ENCODE measurements at places on chromosomes 3 and 15.
A peak's percentile ranks its signal among the peaks of the same experiment; 100 is the strongest.

DNA sequence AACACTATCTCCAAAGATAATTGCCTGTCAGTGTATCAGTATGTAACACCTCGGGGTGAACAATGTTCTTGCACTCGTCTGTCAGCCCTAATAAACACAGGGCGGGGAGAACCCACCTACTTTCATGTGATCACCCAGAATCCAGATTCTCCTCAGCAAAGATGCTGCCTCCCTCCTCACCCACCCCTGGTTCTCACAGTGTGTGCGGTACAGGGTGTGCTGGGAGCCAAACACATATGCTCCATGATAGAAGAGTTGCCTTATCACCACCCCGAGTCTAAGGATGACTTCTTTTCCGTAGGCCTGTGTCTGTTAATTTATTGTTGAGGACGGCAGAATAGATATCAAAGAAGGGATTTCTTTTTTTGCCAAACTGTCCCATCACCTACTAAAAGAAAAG is 206.1 kb downstream of the TLE3 start:
- no peak for DNase-seq

- no peak for DNase-seq
Measured at GRCh38 chr3:120143676-120144075, 49.4 kb upstream of the GSK3B start.

DNA sequence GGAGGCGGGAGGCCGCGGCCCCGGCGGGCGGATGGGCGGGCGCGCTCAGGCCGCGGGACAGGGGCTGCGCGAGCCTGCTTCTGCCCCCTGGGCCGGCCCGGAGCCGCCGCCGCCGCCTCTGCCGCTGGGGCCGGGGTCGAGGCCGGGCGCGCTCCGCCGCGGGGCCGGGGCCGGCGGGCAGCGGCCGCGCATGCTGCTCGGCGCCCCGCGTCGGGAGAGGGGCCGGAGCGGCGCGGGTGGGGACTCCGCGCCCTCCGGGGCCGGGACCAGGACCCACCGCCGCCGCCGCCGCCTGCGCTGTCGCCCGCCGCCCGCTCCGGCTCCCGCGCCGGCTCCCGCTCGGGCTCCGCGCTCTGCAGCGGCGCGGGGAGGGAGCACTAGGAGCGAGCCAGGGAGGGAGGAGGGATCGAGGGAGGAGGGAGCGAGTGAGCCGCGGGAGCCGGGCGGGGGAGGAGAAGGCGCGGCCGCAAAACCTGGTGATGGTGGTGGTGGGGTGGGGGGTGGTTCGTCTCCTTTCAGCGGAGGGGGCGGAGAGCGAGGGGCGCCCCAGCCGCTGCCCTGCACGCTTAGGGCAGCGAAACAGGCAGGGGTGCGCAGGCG is at the start of gene LINGO1:
TSS of gene LINGO1 (minus strand) at position 379 of the 600 bp plus-strand sequence. CDS start 597 bp downstream, outside the sequence.
- DNase-seq: no peak

GRCh38 chr15:69562564-69562963 is 109.9 kb downstream of the RPLP1 start:
- DNase-seq: no peak

DNA sequence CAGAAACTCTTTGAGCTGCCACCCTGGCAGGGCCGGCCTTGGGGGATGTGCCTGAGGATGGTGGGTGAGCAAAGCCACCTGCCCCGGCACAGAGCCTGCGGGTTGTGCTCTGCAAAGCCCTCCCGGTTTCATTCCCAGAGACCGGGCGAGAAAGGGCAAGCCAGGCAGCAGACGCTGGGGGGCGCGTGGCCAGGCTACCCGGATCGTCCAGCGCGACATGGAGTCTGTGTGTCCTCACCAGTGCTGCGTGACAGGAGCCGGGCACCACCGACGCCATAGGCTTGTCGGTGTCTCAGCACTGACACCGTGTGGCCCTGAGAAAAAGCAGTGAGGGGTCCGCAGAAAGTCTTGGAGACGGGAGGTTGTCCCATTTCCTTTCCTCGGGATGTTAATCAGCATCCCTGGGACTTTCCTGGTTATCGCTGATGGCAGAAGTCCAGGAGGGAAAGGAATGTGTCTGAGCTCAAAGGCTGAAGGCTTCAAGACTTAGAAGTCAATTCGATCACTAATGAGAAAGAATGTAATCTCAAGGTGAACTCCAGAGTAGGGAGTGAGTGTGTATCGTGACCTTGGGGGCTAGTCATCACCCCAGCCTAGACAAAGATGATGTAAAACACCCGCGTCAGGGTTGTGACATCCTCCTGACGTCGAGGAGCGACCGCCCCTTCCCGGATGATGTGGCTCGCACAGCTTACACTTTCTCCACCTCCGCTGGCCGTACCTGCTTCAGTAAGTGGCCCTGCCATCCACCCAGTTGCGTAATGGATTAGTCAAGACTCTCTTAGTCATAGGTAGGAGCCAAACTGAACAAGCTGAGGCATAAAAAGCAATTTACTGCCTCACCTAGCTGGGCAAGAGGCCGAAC is 36.3 kb upstream of the PLA2G4E start:
- DNase-seq: peak; percentile 18

- DNase-seq: no peak
Measured at GRCh38 chr15:64311566-64311965, 44.4 kb downstream of the CSNK1G1 start.

DNA sequence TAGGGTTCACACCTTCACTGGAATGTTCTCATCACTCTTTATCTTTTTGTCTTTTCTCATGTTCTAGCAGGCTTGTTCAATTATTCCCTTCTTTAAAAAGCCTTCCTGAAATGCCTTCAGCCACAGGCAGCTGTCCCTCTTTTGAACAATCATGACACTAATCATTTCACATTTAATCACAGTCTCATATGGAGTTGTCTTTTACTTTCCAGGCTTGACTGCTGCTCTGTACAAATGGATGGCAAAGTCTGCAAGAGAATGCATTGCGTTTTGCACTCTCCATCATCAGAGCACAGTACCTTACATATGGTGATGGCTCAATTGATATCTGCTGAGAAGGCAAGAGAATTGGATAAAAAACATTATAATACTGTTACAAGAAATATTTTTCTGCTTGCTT is 529.8 kb downstream of the DIPK2A start:
- DNase-seq: no peak

DNA sequence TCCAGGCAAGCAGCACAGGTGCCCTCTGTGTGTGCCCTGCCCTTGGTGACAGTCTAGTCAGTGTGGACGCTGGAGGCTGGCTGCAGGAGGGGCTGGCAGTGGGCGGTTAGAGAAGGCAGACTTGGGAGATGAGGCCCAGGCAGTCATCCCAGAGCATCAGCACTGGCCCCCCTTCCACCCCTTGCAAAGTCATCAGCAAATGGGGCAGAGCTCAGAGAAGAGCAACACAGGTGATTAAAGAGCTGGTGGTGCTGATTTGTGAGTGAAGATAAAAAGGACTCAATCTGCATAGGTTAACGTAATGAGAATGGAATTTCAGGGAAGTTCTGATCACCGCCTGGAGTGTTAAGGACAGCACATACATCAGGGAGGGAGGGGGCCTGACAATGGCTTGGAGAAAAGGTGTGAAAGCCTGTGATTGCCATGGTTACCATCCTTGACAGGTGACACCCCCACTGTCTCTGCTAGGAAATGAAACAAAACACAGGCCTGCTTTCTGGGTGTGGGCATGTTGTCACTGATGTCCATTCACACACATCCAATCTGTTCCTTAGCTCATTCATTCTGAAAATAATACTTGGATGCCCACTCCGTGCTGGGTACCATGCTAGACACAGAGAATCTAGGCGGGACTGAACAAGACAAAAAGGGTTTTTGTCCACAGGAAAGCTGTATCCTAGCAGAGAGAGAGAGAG is 269.6 kb upstream of the ST8SIA2 start:
- no peak for DNase-seq

DNA sequence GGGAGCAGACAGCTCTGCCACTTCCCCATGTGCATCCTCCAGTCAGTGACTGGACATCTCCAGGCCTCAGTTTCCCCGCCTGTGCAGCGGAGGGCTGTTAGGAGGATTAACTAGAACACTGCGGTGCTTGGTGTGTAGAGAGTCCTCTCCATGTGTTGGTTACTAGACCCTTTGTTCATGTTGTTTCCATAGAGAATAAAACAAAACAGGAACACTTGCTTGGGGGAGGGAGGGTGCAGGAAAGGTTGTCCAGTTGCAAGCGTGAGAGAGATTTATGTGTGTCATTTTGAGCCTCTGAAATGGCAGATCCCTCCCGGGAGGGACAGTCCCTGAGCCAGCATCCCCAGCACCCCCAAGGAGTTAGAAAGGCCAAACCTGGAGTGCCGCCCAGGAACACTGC is 184.0 kb upstream of the LYSMD4 start:
- no peak for DNase-seq

GRCh38 chr3:137835096-137835495 is 71.0 kb downstream of the SOX14 start:
- DNase-seq: no peak

- no peak for DNase-seq
Measured at GRCh38 chr15:48109856-48110531, 10.8 kb upstream of the SLC24A5 start.

- no peak for DNase-seq
Measured at GRCh38 chr3:158792709-158793108, 9.1 kb upstream of the MFSD1 start.

DNA sequence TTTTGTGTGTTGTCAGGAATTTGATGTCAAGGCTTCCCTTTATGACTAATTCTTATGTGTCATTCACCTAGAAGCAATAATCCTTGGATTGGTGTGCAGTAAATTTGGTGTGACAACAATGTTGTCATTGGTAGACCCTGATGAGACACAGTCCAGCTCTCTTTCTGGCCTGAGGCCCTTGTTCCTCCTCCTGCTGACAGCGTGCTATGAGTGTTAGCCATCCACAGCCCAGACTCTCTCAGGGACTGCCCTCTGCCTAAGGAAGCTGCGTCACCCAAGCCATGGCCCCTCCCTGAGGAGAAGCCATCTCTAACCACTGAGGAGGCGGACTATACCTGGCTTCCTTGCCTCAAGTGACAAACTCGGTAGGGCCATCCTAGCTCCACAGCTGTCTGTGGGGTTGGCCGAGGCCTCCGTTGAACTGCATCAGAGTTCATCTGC is 13.3 kb upstream of the TM4SF1 start:
- no peak for DNase-seq

DNA sequence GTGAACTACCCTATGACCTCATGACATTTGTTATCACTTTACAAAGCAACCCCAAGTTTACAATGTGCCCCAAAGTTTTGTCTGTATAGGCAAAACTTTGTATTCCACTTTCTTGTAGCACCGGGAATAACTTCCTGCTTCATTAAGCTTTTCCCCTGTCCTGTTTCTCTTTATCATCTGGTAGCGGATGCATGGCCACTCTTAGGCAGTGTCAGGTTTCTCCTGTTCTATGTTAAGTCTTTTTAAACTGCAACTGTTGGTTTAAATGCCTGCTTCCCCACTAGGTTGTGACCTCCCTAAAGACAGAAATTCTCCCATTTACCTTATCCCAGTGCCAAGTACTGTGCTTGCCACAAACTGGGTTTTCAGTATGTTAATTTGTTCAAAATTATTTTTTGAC is 433.6 kb upstream of the DPH6 start:
- no peak for DNase-seq

DNA sequence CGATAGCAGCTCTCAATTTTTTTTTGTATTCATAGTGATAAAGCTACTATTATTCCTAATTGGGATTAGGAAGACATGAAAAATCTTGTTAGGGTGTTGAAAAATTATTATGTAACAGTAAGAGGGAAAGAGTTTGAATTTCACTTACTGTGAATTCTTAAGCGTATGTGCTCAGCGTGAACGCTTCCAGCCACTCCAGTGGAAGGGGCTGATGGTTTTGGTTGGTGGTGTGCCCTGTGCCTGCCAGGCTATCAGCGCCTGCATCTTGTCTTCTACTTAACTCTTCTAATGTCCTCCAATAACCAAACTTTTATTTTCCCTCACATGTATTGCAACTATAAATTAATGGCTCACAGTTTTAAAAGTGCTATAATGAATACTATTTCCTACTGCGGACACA is 22.5 kb downstream of the CDIN1 start:
- no peak for DNase-seq

- DNase-seq: no peak
Measured at GRCh38 chr15:65026756-65027155, 2.7 kb downstream of the MTFMT start.

GRCh38 chr3:128745742-128746141 is 19.8 kb downstream of the RAB7A start:
- no peak for DNase-seq

DNA sequence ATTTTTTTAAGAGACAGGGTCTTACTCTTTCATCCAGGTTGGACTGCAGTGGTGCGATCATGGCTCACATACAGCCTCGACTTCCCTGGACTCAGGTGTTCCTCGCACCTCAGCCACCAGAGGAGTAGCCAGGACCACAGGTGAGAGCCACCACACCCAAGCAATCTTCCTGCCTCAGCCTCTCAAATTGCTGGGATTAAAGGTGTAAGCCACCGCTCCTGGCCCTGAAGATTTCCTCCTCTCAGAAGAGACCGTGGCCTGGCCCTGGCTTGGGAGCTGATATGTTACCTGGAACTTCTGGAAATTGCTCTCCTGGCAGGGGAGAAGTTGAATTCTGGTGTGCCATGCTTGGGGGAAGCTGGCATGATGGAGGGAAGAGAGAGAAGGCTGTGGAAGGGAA is 36.2 kb downstream of the PPCDC start:
- DNase-seq: no peak

GRCh38 chr15:100190675-100191074 is 151.1 kb downstream of the ADAMTS17 start:
- no peak for DNase-seq

- no peak for DNase-seq
Measured at GRCh38 chr3:161343986-161344385, 27.3 kb downstream of the SPTSSB start.

- no peak for DNase-seq
Measured at GRCh38 chr3:181940703-181941102, 229.0 kb downstream of the SOX2 start.

DNA sequence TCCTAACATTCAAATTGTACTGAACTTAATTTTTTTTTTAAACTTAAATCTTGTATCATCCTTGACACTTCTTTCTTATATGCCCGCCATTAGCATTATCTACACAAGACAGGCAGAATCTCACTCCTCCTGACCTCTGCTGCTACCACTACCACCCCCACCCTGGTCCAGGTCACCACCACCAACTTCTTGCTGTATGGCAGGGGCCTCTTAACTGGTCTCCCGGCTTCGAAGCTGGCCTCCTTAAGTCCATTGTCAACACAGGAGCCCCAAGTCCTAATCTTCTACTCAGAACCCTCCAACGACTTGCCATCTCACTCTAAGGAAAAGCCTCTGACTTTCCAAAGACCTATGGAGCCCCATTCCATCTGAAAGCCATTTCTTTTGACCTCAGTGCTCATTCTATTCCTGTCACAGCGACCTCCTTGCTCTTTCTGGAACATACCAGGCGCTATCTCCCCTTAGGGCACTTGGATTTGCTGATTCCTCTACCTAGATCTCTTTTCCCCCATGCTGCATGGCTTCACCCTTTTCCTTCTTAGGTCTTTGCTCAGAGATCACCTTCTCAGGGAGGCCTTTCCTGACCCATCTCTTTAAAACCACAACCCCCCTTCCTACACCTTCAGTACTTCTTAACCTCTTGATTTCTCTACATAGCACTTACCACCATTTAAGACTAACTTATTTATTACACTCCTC is 2.6 kb downstream of the PRC1 start:
- no peak for DNase-seq

DNA sequence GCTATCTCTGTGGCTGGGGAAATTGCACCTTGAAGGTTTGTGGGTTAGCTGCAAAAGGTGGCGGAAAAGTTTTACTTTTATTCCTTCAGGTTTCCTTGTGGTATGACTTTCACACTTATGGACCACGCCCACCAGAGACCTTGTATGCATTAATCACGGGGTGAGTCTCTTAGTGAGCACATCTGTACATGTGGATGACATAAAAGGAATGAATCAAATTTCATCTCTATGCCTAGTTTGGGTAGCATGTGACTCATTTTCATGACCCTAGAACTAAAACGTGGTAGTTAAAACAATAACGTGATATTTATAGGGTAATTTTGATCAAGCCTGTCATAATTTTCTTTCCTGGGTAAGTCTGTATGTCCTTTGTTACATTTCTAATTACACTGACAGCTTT is 141.7 kb downstream of the PDCD6IP start:
- DNase-seq: no peak

Measured in stimulated activated CD4-positive, alpha-beta T cell treated with anti-CD3 and anti-CD28 coated beads, Interleukin-1b, Interleukin-23, amount 100 ng/mL, for 24 hours (primary cell).